ENCODE measurements at places on chromosomes 1 and 21.

DNA sequence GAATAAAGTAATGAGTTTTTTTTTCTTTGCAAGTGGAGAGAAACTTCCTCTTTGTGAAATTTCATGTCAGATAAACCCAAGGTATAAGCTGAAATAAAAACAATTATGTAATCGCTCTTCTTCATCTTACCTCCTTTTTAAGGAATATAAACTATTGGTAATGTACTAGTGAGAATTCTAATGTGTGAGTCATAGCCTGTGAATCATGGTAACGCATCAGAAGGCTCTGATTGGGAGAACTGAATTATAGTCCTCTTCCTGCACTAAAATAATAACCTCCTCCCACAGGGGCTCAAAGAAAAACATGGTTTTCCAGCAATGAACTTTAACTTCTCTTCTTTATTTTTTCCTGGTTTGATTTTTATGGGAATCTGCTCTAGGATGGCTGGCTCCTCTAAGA, 57.1 kb upstream of the COX20 start:
- DNase-seq: no peak

DNA sequence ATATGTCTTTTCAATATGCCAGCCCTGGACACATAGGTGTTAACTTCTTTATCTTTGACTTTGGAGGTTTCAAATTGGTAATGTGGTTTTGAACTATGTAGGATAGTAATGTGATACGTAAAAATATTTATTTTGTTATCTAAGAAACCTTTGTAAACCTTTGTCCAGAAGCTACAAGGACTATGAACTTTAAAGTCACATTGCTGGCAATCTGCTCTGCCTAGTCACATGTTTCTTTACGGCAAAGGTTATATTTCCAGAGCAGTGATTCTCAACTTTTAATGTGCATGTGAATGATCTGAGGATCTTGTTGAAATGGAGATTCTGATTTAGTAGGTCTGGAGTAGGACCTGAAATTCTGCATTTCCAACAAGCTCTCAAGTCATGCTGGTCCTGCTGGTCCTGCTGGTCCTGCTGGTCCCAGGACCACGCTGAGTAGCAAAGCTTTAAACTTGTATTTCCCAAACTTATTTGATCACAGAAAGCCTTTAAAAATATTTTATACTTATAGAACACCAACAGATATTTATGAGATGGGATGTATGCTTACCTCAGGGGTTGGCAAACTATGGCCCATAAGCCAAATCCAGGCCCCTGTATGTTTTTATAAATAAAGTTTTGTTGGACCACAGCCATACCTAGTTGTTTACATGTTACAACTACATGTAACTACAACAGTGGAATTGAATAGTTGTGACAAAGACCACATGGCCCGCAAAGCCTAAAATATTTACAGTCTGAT, 57.9 kb upstream of the QSOX1 start:
- DNase-seq: no peak

DNA sequence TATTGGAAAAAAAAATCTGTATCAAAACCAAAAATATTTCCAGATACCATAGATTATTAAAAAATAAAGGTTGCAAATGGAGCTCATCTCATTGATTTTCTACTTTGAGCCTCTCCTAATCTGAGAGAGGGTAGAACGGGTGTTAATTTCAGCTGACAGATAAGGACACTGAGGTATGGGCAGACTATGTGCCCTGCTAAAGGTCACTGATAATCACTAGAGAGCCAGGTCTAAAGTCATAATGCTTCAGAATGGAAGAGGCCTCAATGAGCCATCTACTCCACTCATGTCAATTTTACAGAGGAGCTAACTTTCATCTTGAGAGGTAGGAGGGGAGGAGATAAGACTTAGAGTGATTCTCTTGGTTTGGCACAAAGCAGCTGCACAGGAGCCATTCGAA, 21.0 kb downstream of the GNG12 start:
- DNase-seq: no peak

- peak; percentile 89 for DNase-seq
Observed at GRCh38 chr1:8873506-8874229, 4.8 kb downstream of the ENO1 start.

- no peak for DNase-seq
Observed at GRCh38 chr1:169367096-169367685, 406 bp downstream of the NME7 start.

DNA sequence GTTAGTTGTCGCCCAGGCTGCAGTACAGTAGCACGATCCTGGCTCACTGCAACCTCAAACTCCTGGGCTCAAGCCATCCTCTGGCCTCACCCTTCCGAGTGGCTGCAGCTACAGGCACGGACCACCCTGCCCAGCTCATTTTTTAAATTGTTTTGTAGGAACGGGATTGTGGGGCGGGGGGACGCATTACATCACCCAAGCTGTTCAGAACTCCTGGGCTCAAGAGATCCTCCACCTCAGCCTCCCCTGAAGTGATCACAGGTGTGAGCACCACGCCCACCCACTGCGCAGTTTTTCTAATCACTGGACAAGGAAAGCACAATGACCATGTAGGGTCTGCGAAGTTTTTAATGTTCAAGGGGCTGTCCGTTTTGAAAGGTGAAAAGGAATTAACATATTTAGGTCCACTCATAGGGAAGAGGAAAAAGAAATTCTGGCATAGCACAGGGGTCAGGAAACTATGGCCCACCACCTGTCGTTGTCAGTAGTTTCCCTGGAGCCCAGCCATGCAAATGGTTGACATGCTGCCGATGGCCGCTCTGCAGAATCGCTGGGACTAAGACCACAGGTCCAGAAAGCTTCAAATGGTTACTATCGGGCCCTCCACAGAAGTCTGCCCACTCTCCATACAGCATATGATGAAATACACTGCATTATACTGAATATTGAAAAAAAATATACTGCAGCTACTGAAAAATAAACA, 26.0 kb downstream of the SETD4 start:
- DNase-seq: no peak

- DNase-seq: no peak
Observed at GRCh38 chr1:209786146-209786545, 1.8 kb upstream of the C1orf74 start.

DNA sequence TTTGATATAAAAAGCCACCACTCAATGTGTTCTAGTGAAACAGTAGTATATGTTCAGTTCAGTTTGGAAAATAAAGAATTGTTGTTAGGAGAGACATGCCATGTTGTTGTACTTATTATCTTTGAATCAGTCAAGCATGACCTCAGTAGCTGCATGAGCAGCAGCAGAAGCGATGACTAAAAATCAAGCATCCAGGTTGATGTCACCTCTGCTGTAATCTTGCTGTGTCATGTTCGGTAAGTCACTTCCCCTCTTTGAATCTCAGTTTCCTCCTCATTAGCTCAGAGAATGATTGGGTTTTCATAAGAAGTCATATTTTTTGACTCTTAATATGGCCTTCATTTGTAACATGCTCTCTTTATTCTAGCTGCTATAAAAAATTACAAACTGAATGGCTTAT, 428.4 kb upstream of the B3GALT2 start:
- DNase-seq: peak; percentile 9

- no peak for DNase-seq
Observed at GRCh38 chr1:231940701-231941100, 314.1 kb downstream of the DISC1 start.

DNA sequence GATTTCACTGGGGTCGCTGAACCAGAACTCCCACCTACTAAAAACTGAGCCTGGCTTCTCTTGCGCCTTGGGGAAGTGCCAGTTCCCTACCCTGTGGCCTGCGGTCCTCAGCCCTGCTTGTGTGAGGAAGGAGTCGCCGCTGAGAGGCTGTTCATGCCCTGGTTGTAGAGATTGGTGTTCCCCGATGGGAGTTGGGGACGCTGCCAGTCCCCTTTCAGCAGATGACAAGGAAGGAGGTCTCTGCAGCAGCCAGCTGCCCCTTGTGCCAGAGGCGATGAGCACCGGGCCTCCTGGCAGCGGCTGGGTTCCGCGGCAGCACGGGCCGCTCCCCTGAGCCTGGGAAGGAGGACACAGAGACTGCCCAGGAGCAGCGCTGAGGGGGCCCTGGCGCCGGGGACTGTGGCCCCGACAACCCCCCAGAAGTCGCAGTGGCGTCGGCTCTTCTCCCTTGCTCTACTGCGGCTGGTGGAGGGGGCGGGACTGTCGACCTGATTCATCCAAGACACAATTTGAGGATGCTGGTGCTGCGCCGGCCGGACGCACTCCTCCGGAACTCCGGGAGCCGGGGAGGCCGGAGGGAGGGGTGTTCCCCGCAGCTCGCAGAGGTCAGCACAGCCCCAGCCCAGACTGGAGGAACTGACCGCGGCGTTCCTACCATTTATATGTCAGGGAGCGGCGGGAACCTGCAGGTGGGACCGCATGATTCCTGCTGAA, 12.0 kb upstream of the ADORA3 start:
- peak; percentile 35 for DNase-seq

GRCh38 chr21:25964015-25964414, 206.6 kb downstream of the APP start:
- DNase-seq: no peak

DNA sequence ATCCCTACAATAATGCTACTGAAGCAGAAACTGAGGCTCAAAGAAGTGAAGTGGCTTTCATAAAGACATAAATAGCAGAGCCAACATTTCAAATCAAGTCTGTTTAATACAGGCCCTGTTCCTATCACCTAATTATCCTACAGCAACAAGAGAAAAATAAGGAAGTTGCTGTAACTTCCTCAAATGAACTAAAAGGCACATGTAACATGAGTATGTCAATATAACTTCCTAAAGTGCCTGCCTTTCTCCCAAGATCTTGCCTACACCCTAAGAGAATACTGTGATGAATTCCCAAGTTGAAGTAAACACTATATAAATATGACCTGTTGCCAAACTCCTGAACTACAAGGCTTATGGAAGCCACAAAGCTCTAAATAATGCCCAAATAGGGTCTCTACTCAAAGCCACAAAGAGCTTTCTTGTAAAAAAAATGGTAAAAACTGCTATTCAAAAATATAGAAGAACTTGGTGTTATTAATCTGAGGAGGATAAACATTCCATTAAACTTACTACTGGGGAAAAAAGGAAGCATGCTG, 8.6 kb downstream of the BEND5 start:
- no peak for DNase-seq

DNA sequence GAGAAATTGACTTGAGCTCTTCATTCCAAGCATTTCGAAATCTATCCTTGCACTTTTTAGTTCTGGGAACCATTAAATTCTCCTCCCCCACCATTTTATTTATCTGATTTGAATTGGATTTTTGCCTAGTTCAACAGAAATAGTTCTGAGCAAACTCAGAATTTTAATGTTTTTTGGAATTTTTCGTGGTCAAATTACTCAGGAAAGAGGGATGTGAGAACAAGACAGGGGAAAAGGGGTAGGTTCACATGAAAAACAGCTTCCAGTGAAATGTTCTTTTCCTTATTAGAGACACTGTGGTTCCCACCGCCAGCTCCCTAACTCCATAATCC, 5.7 kb upstream of the ZNF697 start:
- no peak for DNase-seq

GRCh38 chr1:38786040-38786436, 73.5 kb downstream of the RRAGC start:
- no peak for DNase-seq

DNA sequence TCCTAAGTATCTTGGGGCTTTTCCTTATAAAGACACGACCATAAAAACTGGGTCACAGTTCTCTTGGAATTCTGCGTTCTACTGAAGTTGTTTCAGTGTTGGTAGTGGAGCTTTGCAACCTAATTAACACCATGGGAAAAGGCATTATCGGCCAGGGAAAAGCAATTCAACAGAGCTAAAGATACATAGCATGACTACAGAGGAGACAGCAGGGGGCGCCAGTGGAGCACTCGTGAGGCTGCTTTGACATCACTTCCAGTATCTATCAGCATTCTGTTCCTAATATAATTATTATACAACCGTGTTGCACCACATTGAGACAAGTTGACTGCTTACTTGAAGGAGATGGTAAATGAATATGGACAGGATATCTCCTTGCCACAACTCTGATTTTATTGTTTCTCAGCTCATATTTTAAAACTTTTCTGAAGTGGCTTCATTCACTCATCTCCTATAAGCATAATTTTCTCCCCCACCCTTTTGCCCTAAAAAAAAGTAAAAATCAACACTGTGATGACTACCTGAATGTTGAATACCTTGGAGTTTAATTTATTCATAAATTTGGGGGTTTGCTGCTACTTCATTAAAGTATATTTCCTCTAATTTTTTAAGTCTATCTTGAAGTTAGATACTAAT, 39.4 kb downstream of the ZP4 start:
- no peak for DNase-seq

DNA sequence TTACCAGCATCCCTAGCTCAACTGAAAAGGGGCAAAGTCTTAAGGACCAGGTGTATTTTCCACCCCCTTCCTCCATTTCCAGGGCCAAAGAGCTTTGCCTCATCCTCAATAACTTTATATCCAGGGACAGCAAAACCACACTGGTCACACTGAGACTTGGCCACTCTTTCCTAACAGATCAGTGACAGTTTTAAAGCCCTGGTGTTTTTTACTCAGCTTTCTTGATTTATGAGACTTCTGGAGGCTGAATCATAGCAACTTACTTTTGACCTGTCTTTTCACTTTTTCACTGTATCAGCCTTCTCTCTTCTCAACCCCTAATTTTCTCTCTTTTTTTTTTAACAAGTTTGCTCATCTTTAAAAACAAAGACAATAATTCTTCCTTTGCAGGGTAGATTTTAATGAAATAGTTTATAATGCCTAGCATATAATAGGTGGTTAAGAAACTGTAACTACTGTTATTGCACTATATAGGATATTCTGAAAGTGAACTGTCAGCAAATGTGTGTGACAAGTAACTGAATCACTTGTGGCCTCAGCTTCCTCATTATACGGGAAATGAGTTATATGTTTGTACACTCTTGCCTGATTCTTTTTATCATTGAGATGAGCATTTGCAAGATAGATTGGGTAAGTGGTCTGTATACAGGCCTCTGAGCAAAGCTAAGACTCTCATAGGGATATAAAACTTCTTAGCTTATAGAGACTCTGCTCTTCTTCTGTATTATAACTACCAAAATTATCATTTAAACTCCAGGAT, 19.7 kb upstream of the DYNLT5 start:
- DNase-seq: no peak

GRCh38 chr1:229759037-229759435, 133.0 kb downstream of the URB2 start:
- DNase-seq: no peak

DNA sequence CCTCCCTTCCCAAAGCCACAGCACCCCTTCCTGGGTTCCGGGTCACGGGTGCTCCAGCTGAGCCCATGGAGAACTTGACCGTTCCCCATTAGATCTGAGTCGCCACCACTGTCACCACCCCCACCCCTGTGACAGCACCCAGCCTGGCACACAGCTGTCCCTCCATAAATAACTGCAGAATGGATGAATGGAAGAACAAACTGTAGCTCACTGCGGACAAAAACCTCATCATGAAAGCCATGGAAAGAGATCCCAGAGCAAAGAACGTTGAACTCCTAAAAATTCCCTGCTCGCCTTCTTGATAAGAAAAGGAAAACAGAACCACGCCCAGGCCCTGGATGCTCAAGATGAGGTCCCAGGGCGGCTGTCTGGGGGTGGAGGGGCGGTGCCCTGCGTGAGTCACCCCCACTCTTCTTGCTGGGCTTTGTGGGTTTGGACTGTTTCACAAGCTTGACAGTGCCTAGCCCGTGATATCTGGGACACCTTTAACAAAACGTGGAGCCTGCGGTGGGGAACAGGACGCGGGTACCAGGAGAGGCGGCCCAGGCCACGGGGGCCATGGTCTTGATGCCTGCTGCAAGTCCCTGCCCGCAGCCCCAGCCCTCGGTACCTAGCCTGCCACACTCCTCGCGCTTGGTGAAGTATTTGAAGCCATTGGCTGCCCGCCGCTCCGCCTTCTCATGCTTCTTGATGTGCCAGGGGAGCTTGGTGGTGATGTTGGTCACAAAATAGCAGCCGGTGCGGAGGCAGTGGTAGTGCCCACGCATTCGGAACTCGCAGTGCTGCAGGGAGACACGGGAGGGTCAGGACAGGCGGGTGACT, 151.9 kb downstream of the CASZ1 start:
- no peak for DNase-seq

- no peak for DNase-seq
Observed at GRCh38 chr1:167789501-167789900, 67.7 kb downstream of the MPZL1 start.
